Heart left ventricle (tissue), 16 donors: ENCODE measurements at places on chromosomes 7 and 10. TPM values are rescaled to one million over a fixed set of nuclear protein-coding genes. Genes with fewer than 3 reads are reported as not detected.

DNA sequence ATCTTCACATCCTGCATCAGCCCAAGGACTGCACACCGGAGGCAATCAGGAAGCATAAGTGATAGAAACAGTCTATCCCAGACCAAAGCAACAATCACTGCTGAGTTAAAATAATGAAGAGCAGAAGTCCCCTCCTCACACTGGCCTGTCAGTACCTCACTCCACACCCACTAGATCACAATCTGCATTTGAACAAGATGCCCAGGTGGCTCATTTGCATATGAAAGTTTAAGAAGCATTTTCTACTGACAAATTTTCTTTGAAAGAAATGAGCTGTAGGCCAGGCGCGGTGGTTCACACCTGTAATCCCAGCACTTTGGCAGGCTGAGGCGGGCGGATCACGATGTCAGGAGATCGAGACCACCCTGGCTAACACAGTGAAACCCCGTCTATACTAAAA lies 77.4 kb downstream of the CUL2 start:
- no peaks in the 10 kb centered on the region for H3K27me3 ChIP-seq
- no peak overlapping the region for H3K27ac ChIP-seq
- no peaks in the 10 kb centered on the region for H3K36me3 ChIP-seq
- no peak overlapping the region for H3K4me3 ChIP-seq
- no peaks in the 10 kb centered on the region for H3K4me1 ChIP-seq
- no peak for DNase-seq

GRCh38 chr7:14339861-14340260 lies 350.4 kb upstream of the ETV1 start:
- H3K27ac ChIP-seq, result no peak overlapping the region
- no peaks in the 10 kb centered on the region for H3K4me1 ChIP-seq
- no peak overlapping the region for H3K4me3 ChIP-seq
- no peak for DNase-seq
- H3K36me3 ChIP-seq, result no peaks in the 10 kb centered on the region
- H3K27me3 ChIP-seq, result no peaks in the 10 kb centered on the region

Gene MLXIPL
- 0.69 TPM for total RNA-seq

DNA sequence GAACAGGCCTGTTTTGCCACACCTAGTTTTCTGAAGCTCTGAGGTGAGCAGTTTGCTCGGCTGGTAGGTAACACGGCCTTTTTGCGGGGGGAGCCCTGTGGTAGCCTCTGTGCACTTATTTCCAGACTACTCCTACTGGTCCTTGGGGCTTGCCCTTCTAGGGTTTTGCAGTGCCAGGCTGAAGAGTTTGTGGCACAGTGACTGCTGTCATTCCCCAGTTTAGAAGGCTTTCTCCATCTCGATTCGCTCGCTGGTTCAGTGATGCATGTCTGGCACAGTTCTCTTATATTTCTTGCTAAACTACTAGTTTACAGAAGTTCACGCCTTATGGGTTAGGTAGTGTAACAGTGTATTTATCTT lies 711 bp downstream of the KIF20B start:
- peak overlapping the region; percentile 67 for H3K4me3 ChIP-seq
- DNase-seq, result no peak
- peaks cover 14% of the 10 kb centered on the region for H3K4me1 ChIP-seq
- no peaks in the 10 kb centered on the region for H3K36me3 ChIP-seq

Gene PPP1R9A
- total RNA-seq, result 31.0 TPM
